ENCODE measurements at places on chromosomes 5 and 9. TPM values are rescaled to one million over a fixed set of nuclear protein-coding genes. Genes with fewer than 3 reads are reported as not detected.
A peak's percentile ranks its signal among the peaks of the same experiment; 100 is the strongest.

- no peak for DNase-seq
Observed at GRCh38 chr5:119386596-119387344, 31.0 kb downstream of the TNFAIP8 start.

Gene SPOCK1
- total RNA-seq, result 19.6 TPM

Gene LCN12
- total RNA-seq, result 2.1 TPM

Gene CYLC2
- total RNA-seq, result not detected

Gene ACOT12
- total RNA-seq, result not detected

GRCh38 chr9:84748112-84748511 lies 78.6 kb downstream of the NTRK2 start:
- DNase-seq, result no peak

DNA sequence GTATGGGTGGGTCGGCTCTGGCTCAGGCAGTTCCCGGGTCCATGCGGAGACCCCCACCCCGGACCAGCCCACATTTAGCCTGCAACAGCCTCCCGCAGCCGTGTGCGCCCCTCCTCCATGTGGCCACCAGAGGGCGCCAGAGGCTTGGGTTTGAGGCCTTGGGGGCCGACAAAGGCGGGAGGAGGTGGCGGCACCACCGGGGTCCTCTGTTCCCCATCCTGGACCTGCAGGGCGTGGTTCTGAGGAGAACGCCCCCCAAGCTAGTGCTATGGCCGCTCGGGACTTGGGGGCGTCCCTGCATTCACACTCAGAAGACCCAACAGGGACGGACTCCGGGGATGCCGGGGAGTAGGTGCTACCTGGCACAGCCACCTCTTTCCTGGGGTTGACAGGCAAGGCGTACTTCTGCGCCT lies 16.5 kb downstream of the ASS1 start:
- DNase-seq, result peak; percentile 71

- DNase-seq, result no peak
Observed at GRCh38 chr5:17828681-17829080, 194.4 kb downstream of the TAF11L14 start.

Gene KIAA1191
- 70.8 TPM for total RNA-seq

- DNase-seq, result no peak
Observed at GRCh38 chr9:128068386-128069205, 564 bp downstream of the SLC25A25 start.

- DNase-seq, result no peak
Observed at GRCh38 chr9:38276771-38277439, 115.6 kb upstream of the ALDH1B1 start.

- DNase-seq, result no peak
Observed at GRCh38 chr5:39466846-39467245, 42.1 kb upstream of the DAB2 start.

- no peak for DNase-seq
Observed at GRCh38 chr5:62460578-62460983, 48.0 kb downstream of the IPO11 start.

- DNase-seq, result peak; percentile 52
Observed at GRCh38 chr9:1979741-1980367, 35.3 kb upstream of the SMARCA2 start.

GRCh38 chr5:14842117-14842516 lies 29.5 kb downstream of the ANKH start:
- DNase-seq, result no peak

DNA sequence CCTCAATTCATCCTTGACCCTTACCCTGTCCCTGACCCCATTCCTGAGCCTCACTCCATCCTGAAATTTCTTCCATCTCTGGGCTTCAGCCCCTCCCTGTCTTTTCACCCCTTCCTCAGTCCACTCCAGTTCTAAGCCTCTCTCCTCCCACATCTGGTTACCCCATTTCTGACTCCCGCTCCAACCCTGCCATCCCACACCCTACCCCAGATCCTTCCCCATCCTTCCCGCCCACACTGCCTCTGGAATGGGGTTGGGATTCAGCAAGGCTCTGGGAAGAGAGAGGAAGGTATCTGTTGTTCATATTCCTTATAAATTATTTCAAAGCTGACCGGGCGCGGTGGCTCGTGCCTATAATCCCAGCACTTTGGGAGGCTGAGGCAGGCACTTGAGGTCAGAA lies 29.9 kb upstream of the MVB12B start:
- no peak for DNase-seq

Gene BSPRY
- 0.24 TPM for total RNA-seq

DNA sequence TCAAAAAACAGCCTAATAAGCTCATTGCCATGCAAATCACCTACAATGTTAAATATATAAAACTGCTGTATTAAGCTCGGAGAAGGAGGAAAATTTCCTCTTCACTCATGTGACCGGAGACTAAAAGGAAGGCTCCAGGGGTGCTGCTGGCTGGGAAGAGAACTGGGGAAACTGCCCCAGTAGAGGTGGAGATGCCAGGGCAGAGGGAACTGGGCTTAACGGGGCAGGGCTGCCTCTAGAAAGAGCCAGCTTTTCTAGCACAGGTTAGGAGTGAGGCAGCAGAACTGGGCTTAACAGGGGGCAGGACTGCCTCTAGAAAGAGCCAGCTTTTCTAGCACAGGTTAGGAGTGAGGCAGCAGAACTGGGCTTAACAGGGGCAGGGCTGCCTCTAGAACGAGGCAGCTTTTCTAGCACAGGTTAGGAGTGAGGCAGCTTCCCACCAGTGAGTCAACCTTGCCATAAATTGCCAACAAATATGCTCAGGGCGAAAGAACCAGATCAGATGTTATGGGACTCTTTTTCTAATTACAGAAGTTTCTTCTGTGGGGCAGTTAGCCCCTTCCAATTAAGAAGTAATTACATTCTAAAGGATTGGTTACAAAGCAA lies 115.3 kb downstream of the FANCC start:
- no peak for DNase-seq

DNA sequence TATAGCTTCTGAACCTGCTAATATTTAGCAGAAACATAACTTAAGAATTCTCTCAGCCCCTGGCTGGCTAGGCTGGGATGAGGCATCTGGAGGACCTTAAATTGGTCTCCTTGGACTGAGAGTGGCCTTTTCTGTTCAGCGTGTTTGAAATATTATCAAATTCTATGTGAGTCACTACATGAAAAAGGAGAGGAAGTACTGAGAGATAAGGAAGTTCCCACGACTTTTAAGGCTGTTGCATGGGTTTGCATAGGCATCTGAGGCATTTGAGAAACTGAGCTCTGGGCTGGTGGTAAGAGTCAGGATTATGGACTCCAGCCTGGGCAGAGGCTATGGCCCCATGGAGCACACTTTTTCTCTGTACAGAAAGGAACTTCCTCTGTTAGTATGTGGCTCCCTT lies 816.2 kb upstream of the GRAMD2B start:
- DNase-seq, result no peak

Gene MARVELD2
- total RNA-seq, result 0.94 TPM

Gene CMYA5
- 917 TPM for total RNA-seq

DNA sequence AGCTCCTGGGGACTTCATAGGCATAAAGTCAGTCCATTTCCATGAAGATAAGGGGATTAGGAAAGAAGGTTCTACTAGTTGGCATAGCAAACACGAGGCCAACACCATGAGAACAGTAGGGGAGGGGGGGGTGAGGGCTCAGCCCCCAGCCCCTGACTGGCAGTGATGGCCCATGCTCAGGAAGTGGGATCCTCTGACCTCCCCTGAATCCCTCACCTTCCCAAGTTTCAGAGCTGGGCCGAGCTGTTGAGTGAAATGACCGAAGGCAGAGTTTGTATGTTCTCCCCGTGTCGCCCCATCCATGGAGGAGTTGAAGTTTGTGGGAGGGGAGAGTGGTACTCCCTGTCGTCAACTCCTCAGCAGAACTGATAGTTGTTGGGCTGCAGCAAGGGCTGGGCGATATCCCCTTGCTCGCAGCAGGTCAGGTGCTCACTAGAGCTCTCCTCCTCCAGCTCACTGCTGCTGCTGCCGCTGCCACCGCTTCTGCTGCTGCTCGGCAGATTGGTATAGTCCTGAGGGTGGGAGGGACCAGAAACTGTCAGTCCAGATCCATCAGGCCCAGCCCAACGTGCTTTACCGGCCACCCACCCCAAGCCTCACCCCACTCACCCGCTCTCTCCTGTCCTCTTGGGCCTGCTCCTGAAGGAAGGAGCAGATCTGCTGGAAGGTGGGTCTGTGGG lies 32.5 kb downstream of the CSF1R start:
- no peak for DNase-seq

Gene KIF12
- not detected for total RNA-seq

DNA sequence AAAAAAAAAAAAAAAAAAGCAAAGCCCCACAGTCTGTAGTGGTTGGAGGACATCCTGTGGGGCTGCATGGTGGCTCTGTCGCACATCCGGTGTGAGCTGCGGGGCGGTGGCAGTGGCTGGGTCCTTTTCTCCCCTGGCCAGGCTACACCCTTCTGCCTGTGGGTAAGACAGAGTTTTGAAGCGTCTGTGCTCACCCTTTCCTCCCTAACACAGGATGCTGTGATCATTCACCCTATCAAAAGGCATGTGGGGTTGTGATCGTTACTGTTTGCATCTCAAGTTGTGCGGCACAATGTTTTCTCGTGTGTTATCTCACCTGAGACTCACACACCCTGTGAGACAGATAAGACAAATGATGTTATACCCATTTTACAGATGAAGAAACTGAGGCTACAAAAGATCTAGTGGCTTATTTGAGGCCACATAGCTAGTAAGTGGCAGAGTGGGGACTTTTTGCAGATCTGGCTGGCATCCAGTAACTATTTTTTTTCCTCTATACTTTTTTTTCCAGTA lies 17.5 kb downstream of the IRF1 start:
- DNase-seq, result no peak

Gene LHX3
- total RNA-seq, result not detected

Gene LCP2
- 6.7 TPM for total RNA-seq

Gene MCTP1
- total RNA-seq, result 7.1 TPM

DNA sequence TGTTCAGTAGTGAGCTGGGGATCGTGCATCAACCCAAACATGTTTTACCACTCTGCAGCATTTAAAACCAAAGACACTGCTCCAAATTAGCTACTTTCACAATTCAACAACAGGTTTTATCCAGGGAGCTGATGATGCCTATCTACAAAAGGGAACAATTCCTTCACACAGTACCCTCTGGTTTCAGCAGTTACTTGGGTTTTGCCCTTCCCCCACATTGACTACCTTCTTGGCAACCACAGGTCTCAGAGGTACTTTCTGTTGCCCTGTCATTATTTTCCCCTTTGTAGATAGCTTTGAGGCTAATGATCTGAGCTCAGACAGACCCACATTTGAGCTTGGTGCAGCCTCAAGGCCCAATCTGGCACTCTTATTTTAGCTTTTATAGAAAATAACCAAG lies 96.1 kb downstream of the WDR41 start:
- no peak for DNase-seq

Gene ROPN1L
- total RNA-seq, result not detected

Gene SH2D3C
- total RNA-seq, result 18.2 TPM

Gene N4BP3
- 2.7 TPM for total RNA-seq

DNA sequence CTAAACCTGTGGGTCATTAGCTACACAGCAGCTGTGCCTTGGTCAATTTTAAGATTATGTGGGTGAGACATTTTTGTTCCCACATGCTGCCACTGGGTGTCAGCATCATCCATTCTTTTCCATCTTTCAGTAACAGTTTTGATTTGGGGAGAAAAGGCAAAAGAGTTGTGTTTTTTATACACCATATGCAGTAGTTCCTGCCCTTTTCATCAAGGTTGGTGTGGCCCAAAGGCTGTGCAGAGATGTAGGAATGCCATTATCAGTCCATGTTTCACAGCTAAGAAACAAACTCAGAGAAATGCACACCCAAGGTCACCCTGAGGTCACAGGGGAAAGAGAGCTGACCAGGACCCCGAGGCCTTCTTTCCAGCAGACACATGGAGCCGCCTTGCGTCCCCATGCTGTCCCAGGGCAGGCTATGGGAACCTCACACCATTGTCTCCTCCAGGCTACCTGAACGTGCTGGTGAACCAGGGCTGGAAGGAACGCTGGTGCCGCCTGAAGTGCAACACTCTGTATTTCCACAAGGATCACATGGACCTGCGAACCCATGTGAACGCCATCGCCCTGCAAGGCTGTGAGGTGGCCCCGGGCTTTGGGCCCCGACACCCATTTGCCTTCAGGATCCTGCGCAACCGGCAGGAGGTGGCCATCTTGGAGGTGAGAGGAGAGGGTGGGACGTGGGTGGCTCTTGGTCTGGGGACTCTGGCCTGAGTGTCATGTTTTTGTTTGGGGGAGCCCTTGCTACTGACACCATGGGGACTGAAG lies 27.8 kb upstream of the GRPEL2 start:
- DNase-seq, result no peak

GRCh38 chr5:154734370-154735248 lies 20.6 kb upstream of the LARP1 start:
- DNase-seq, result no peak

DNA sequence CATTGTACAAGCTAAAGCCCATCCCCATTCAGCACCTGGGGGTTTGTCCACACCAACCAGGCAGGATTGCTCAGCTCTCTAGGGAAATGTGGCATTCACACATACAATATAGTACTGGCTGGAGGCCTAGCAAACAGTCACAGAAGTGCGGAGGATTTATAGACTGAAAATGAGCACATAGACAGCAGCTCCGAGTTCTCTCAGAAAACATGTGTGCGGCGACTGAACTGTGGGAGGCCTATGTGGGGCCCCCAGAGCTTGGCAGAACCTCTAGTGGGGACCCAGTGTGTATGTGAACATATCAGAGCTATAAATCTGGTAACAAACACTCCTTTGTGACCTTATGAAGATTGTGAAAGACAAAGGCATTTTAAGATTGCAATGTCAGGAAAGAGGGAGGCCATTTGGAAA lies 431.1 kb downstream of the DTWD2 start:
- no peak for DNase-seq

DNA sequence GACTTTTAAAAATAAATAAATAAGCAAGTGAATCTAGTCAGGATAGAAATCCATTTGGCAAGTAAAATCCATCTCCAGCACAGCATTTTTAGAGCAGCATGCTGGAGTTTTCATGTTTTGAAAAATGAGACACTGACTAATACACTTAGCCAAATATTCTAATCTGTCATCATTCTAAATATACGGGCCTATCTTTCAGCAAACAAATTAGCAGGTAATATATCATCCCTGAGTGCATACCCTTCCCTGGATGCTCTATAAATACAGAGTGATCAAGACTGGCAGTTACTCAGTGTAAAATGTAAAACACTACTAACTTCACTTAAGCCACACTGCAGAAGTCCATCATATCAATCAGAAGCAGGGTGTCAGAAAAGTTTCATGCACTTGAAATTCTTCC lies 58.4 kb downstream of the MLLT3 start:
- no peak for DNase-seq

DNA sequence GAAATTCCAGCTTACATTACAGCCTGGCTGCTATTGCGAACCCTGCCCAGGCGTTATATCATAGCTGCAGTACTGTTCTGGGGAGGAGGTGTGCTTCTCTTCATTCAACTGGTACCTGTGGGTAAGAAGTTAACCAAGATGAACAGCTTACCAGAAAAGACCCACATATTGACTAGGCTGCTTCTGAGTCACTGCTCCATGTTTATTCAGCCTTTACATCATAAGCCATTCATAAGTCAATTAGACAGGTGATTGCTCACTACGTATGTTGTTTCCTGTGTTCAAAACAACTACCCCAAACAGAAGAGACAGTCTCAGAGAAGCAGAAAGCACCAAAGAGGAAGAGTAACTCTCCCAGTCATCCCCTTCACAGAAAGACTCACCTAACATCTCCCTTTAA lies 34.7 kb upstream of the SLC22A5 start:
- no peak for DNase-seq

All from Right ventricle myocardium superior (tissue), 1 donor.